ENCODE measurements at places on chromosomes 4 and X.

DNA sequence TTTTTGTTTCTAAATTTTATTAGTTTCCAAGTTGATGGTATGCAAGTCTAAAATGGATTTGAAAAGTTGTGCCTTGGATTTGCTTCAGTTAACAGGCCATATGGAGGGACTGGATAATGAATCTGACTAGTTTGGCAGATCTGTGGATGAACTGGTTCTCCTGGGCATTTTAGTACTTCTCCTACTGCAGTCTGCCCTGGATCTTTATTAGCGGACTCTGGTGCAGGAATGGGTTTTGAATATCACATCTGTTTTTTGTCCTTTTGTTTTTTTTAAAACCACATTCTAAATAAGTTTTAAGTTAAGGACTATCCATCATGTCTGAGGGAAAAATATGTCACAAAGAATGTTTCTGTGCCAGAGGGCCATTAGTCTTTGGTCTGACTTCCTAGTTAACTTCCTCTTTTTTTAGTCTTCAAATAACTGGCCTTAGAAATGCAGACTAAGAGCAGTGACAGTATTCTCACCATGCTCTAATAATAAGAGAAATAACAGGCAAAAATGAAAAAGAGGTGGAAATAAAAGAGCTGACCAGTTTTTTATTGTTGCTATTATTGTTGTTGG, 13.9 kb upstream of the DCK start:
- DNase-seq: no peak

DNA sequence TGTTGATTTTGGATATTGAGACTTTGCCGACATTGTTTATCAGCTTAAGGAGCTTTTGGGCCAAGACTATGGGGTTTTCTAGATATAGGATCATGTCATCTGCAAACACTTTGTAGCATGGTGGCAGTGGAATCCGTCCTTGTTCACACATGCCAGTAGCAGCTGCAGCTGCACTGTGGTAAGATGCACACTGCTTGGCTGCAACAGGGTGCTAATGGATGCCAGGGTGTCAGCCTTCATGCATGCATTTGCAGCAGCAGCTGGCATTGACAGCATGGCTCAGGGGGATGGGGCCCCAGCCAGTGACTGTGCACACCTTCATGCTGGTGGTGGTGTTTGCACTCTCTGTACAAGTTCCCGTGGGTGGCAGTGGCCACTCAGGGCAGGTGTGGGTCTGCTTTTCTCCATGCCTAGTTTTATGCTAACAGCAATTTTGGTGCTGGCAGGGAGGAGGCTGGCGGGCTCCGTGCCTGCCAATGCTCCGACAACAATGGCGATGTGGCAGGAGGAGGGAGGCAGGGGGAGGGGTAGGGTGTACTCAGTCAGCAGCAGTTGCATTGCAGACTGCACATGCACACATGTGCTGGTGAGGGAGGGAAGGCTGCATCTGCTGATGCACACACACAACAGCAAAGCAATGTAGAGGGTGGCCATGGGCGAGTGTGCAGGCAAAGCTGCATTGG, 37.5 kb downstream of the BEX3 start:
- no peak for DNase-seq

DNA sequence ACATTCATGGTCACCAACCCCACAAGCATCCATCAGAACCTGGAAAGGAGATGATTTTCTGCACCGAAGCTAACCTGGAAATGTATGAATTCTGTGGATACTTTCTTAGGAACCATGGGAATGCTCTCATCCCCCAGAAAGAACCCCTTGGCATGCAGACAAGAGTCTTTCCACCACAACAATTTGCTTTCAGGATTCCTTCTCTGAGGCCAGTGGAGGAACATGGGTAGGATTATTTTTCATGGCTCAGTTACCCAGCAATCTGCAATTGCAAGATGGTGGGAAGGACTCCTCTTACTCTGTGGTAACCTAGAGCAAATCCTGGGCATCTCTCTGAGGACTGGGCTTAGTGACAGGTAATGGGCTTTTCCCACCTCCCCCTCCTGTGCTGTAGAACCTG, 131.9 kb upstream of the MSX1 start:
- no peak for DNase-seq

GRCh38 chr4:127604949-127605709, 27.6 kb upstream of the INTU start:
- no peak for DNase-seq

GRCh38 chrX:130444641-130445336, 43.0 kb downstream of the RBMX2 start:
- no peak for DNase-seq

- DNase-seq: no peak
Measured at GRCh38 chr4:64464581-64464980, 55.3 kb upstream of the TECRL start.

- DNase-seq: no peak
Measured at GRCh38 chr4:109947457-109947856, 34.8 kb downstream of the EGF start.

GRCh38 chr4:59831746-59832145, 1368.4 kb upstream of the ADGRL3 start:
- no peak for DNase-seq
